ENCODE measurements at places on chromosomes 2 and 18. TPM values are rescaled to one million over a fixed set of nuclear protein-coding genes. Genes with fewer than 3 reads are reported as not detected.
A peak's percentile ranks its signal among the peaks of the same experiment; 100 is the strongest.

ABCB11 gene
- total RNA-seq: not detected

CARF gene
- total RNA-seq: 26.1 TPM

DNA sequence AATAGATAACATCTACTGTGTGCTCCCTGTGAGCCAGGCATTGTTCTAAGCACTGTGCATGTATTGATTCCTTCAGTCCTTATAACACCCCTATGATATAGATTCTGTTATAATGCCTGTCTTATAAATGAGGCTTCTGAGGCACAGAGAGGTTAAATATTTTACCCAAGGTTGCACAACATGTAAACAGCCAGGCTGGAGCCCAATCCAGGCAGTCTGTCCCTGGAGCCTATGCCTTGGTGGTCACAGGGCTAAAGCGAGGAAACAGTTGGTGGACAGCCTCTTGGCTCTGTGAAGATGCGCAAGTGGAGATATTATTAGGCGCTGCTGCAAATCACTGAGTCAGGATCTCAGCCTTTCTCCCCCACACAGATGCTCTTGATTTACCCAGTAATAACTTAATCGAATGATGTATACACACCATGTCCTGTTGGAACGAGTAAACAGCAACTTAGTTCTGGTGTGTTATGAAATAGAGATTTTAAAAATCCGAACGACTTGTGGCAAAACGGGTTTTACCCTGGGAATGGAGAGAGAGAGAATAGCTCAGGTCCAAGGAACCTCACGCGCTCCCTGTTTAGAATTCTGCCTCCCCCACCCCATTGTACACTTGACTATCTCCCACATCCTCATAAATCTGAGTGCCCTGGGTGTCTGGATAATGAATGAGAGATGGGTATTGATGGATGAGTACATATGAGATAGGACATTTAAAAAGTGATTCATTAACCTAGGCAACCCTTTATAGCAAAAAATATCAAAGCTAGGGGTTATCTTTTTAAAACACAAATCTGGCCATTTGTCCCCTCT lies 231.9 kb downstream of the BCL2 start:
- no peak overlapping the region for H3K4me3 ChIP-seq
- DNase-seq: peak; percentile 75
- H3K27ac ChIP-seq: peak overlapping the region; percentile 73
- H3K36me3 ChIP-seq: no peaks in the 10 kb centered on the region

DNA sequence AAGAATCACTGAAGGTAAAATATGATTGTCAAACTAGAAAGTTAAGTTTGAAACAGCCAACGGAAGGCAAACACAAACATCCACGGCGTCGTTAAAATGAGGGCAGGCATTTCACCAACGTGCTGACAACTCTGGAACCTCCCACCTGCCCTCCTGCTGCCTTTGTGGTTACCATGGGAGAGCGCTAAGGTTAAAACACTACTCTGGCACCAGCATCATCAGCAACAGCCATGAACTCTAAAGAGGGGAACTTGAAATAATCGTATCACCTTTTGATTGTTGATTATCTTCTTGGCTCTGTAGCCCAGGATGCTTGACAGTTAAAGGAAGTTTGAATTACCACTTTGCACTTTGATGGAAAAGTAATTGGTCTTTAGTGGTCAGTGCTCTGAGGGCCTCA lies 34.7 kb downstream of the CYB5A start:
- no peak overlapping the region for H3K27ac ChIP-seq
- no peaks in the 10 kb centered on the region for H3K36me3 ChIP-seq
- no peak overlapping the region for H3K4me3 ChIP-seq
- no peaks in the 10 kb centered on the region for H3K4me1 ChIP-seq
- no peaks in the 10 kb centered on the region for H3K27me3 ChIP-seq

CCL20 gene
- not detected for total RNA-seq

CIDEA gene
- total RNA-seq: not detected

DNA sequence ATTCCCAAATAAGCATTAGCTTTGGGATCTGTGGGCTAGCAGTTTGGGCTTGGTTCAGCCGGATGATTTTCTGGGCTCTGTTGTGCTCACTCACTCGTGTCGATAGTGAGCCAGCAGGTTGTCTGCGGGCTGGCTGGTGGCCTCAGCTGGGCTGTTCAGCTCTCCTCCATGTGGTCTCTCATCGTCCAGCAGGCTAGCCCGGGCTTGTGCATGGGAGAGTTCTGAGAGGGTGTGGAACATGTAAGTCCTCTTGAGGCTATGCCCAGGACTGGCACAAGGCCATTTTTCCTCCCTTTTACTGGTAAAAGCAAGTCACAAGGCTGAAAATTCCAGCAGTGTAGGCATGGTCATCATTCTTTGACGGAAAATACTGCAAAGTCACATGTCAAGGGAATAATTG lies 38.5 kb downstream of the NTSR2 start:
- no peaks in the 10 kb centered on the region for H3K4me1 ChIP-seq
- no peak for DNase-seq
- no peak overlapping the region for H3K27ac ChIP-seq
- H3K27me3 ChIP-seq: no peaks in the 10 kb centered on the region
- no peaks in the 10 kb centered on the region for H3K36me3 ChIP-seq

GRCh38 chr2:129661935-129662334 lies 317.5 kb upstream of the RAB6C start:
- DNase-seq: no peak
- H3K4me3 ChIP-seq: no peak overlapping the region
- H3K36me3 ChIP-seq: no peaks in the 10 kb centered on the region
- no peaks in the 10 kb centered on the region for H3K4me1 ChIP-seq
- H3K27ac ChIP-seq: no peak overlapping the region

CD207 gene
- total RNA-seq: 0.26 TPM

RNF125 gene
- 16.2 TPM for total RNA-seq

- no peaks in the 10 kb centered on the region for H3K4me1 ChIP-seq
- no peak for DNase-seq
- no peak overlapping the region for H3K4me3 ChIP-seq
- H3K27ac ChIP-seq: no peak overlapping the region
Observed at GRCh38 chr2:18498531-18498930, 61.9 kb downstream of the RDH14 start.

DNA sequence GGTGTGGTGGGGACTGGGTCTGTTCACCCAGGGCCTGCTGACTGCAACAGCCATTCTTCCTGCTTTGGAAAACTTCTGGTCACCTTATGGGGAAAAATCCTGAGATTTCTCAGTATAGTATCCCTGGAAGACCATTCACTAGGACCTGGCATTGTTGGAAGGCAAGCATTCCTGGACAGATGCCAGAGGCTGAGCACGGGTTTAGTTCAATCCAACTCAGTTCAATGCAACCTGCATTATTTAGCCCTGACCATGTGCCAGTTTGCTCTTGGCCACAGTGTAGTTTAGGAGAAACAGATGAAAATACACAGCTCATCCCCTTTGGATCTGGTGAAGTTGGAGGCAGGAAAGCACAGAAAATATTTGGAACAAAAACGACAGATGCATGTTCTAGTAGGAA lies 95.9 kb downstream of the LPIN1 start:
- H3K27ac ChIP-seq: no peak overlapping the region
- no peaks in the 10 kb centered on the region for H3K4me1 ChIP-seq
- no peak for DNase-seq
- no peaks in the 10 kb centered on the region for H3K36me3 ChIP-seq
- H3K27me3 ChIP-seq: no peaks in the 10 kb centered on the region

DNA sequence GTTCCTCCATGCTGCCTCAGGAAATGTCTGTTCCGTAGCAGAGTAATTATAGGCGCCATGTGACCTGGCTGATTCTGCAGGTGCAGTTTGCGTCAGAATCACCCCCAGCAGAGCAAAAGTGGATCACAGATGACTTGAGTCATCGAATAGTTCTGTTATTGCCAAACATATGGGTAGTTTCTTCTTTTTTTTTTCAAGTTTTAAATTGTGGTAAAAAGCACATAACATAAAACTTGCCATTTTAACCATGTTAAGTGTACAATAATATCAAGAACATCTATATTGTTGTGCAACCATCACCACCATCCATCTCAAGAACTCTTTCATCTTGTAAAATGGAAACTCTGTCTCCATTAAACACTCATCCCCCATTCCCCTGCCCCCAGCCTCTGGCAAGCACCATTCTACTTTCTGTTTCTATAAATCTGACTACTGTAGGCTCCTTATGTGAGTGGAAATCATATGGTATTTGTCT lies 177.7 kb upstream of the TWIST2 start:
- no peaks in the 10 kb centered on the region for H3K36me3 ChIP-seq
- no peak overlapping the region for H3K27ac ChIP-seq
- DNase-seq: no peak
- H3K27me3 ChIP-seq: no peaks in the 10 kb centered on the region
- no peak overlapping the region for H3K4me3 ChIP-seq

Data from uterus (tissue), 4 donors.